ENCODE measurements at places on chromosomes 11 and 22.

GRCh38 chr22:33221568-33221967, 163.4 kb upstream of the SYN3 start:
- no peak for DNase-seq

DNA sequence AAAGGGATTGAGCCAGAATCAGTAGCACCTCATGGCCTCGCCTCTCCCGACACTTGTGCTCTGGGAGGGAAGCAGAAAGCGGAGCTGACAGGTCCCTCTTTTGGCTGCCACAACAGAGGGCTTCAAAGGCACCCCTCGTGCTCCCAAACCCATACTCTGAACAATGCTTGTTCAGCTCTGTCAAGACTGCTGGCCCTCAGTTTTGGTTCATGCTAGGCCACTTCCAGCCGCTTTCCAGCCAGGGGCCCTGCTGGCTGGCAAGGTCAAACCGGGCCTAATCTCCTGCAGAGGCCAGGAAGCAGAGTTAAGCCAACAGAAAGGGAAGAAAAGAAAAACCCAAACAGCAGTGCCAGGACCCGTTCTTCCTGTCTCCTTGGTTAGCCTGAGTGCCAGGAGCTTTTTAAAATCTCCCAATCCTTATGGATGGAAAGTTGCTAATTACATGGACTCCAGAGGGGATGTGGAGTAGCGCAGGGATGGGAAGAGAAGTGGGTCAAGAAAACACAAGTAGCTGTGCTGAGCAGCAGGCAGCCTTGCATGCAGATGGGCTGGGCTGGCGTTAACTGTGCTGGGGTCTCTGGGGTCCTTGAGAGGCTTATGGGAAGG, 150.6 kb downstream of the GRIK4 start:
- DNase-seq, result no peak

DNA sequence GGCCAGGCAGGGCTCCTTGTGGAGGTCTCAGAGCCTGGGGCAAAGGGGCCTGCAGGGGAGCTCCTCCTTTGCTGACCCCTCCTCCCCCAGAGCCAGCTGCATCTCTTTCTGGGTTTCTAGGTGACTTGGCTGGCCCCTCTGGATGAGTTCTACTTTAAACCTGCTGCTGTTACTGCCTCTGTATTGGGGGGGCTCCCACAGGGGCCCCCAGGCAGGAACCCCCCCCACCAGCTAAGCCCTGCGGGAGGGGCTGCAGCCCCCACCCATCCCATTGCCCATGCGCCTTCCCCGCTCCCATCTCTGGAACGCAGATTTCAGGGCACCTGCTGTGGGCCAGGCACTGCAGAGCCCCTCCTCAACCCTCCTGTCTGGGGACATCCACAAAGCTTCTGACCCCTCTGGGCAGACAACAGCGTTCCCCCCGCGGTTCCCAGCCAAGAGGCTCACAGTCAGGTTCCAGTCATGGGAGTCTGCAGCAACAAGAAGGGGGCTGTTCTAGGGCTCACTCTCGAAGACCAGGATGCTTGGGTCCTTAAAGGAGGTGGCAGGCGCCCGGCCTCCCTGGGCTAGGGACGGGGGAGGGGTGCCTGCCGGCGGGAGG, 815 bp upstream of the PLCB3 start:
- no peak for DNase-seq

- no peak for DNase-seq
These were observed at the start of gene MOV10L1 for GRCh38 chr22:50089682-50090411. TSS of gene MOV10L1 (plus strand) at chr22:50090006. CDS start at chr22:50090089, 83 bp downstream.

DNA sequence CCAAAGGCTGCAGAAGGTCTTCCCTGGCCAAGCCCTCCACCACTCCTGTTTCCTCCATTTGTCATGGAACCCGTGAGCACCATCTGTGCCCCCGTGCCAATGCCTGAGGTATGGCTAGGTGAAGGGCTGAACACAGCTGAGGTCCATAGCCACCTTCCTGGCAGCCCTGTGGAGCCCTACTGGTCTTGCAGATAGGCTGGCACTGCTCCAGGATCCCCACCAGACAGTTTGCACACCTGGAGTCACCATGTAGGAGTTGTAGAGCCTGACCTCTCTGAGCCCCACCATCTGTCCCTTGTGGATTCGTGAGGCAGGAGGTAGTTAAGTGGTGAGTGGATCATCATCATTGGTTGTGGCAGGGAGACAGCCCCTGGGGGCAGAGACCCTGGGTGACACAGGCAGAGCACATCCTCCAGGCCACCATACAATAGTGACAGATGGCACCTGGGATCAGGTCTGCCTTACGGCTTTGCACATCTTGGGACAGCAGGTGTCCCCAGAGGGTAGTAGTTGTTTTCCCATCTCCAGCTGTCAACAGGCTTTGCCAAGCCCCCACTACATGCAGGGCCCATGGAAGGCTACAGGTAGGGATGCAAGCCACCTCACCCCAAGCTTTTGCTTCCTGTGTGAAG, 52.5 kb upstream of the SUSD2 start:
- DNase-seq, result no peak

- DNase-seq, result no peak
These were observed 352.2 kb upstream of the CTSC start for GRCh38 chr11:88689548-88690240.

- DNase-seq, result no peak
These were observed 2.0 kb upstream of the FJX1 start for GRCh38 chr11:35615921-35616900.

- peak; percentile 7 for DNase-seq
These were observed 74.6 kb upstream of the SUSD2 start for GRCh38 chr22:24106385-24107381.

GRCh38 chr11:85699957-85700741, 14.2 kb upstream of the CCDC89 start:
- no peak for DNase-seq

- no peak for DNase-seq
These were observed 66.0 kb downstream of the SHISAL1 start for GRCh38 chr22:44246615-44247326.

DNA sequence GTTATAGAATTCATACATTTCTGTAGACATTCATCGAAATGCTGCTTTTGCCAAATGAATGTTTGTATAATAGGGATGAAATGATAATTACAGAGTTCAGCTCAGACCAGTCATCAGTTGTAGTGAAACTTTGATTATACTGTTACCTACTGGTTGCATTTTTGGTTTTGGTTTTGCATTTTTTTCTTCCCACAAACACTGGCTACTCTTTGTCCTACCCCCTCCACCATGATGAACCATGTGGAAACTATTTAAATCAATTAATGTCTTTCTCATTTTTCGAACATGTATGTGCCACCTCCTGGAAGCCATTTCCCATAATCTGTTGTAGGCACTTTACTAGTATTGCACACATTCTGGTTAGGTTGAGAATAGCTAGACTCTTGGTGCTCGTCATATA, 75.3 kb upstream of the MTNR1B start:
- no peak for DNase-seq

DNA sequence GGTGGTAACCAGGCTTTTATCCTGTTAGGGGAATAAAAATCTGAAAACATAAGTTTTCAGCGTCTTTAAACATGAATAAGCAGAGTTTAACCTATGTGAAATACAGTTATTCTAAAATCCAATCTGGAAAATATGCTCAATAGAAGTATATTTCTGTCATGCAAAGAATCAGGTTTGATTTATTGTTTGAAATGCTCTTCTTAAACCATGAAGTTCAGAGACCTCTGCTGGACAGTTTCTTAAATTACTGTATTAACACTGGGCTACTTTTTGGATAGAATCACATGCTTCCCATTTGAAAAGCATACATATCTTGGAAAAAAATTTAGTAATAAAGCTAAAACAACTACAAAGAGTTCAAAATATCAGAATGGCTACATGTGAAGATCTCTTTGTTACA, 25.4 kb downstream of the APIP start:
- DNase-seq, result no peak

GRCh38 chr22:26849575-26849974, 192.2 kb downstream of the MIAT start:
- DNase-seq, result no peak

GRCh38 chr11:133065847-133066485, 466.3 kb downstream of the OPCML start:
- no peak for DNase-seq

DNA sequence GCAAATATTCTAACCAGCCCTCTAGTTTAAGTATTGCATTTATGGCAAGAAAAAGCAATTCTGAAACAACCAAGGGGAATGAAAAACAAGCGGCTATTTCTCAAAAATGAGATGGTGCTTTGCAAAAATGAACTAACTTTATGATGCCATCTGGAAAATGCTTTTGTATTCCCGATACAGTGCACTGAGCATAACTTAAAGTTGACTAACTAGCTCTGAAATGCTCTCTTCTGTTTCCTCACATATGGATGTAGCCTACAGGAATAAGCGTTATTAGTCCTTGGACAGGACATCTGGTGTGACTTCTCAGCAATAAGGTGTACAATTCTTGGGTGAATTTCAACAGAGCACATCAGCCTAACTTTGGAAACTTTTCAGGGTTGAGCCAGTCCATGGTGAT, 228.2 kb upstream of the DDI1 start:
- DNase-seq, result no peak

DNA sequence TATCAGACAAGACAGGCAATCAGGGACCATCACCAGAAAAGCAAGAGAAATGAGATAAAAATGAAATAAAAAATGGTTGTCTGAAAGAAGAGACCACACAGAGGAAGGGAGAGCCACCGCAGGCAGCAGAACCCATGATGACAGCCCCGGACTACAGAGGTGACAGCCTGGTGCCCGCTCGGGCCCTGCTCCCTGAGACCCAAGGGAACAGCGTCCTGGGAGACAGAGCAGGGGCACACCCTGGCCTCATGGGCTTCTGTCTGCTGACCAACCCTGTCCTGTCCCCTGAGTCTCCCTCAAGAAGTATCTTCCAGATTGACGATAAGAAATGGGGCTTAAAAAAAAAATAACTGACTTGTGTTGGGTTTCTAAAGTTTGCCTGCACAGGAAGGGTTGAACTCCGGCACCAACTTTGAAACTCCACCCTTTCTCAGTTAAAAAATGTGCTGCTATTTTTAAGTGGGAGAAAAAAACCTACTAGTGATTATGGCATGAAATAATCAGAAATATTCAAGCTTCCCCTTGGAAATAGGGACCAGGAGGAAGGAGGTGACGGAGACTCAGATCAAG, 70.1 kb upstream of the TTLL12 start:
- DNase-seq, result no peak

- DNase-seq, result no peak
These were observed 17.5 kb downstream of the MRGPRG start for GRCh38 chr11:3201112-3201581.

GRCh38 chr22:22910272-22911240, 22.9 kb downstream of the IGLL5 start:
- no peak for DNase-seq

DNA sequence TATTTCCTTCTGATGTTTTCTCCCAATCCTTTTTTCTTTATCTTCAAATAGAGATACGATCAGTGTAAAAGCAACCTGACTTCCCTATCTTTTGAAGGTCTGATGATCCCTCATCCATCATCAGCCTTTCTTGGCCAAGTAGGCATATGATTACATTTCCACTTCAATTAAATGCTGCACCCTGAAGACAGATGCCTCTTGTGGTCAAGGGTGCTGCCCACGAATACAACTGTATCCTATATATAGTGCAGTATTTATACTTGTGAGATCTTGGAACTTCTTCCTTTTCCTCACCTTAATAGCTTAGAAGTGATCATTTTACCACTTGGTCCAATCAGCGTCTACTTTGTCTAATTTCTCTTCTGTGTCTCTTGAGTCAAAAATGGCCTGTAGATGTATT, 9.3 kb upstream of the ZNRF3 start:
- no peak for DNase-seq

- no peak for DNase-seq
These were observed 4.0 kb upstream of the OR56A3 start for GRCh38 chr11:5937868-5938602.

DNA sequence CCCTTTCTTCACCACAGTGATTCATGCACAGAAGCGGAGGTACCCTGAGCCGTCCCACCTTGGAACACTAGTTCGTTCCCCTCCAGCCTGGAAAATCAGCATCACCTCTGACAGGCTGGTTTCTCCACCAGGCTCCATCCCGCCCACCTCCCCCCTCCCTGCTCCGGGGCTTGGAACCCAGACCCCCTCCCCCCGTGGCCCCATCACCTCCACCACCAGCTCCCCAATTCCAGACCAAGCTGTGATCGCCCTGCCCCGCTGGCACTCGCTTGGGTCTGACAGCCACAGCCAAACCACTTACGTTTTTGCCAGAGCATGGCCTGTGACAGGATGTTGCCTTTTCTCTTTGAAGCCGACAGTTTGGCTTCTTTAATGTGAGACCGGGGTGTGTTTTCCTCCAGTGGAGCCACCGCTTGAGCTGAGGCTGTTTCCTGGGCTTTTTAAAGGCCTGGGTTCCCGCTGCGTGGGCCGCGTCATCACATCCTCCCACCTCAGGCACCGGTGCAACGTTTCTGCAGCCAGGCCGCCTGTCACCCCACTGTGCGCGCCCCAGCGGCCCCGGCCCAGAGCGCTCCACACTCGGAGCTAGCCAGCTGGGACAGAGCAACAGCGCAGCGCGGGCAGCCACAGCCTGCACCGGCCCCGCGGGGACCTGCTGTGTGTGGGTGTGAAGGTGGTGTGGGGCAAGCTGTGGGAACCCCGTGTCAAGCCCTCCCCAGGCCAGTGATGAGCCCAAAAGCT, at the start of gene POU2AF1:
Gene POU2AF1, minus strand, starts transcription at position 415 of the 741 bp plus-strand sequence. Its CDS starts 98 bp downstream, at position 317.
- peak; percentile 16 for DNase-seq
